ENCODE measurements at places on chromosomes 5 and 9. TPM values are rescaled to one million over a fixed set of nuclear protein-coding genes. Genes with fewer than 3 reads are reported as not detected.

Gene PCDHB12
- total RNA-seq: not detected

Gene ZNF622
- total RNA-seq: 36.7 TPM

Gene WNT8A
- total RNA-seq: not detected

Gene TEK
- not detected for total RNA-seq

Gene ENTREP1
- total RNA-seq: not detected

Gene CDC20B
- total RNA-seq: not detected

Gene PDGFRB
- 0.74 TPM for total RNA-seq

Gene POLR3G
- 24.0 TPM for total RNA-seq

Gene SH3RF2
- total RNA-seq: not detected

Gene PCDHA12
- not detected for total RNA-seq

- DNase-seq: no peak
These were observed 95.4 kb upstream of the PRDM9 start for GRCh38 chr5:23411994-23412393.

- no peak for DNase-seq
These were observed 41.5 kb downstream of the UBE2R2 start for GRCh38 chr9:33858423-33858822.

DNA sequence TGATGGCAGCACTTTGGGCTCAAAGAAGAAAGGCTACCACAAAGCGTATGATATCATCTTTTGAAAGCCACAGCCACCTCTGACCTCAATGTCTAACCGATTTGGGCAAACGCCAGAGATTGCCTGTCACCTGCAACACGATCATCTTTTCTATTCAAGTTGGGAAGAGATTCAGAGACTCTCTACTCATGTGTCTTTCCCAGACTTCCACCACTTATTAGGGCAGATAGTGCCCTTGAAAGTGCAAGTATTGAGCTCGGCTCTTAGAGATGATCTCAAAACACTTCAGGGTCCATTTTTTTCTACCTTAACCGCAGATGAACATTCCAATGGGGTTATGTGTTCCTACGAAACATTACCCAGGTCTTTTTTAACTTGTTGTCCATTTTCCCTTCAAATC, 213.7 kb downstream of the DRD1 start:
- no peak for DNase-seq

DNA sequence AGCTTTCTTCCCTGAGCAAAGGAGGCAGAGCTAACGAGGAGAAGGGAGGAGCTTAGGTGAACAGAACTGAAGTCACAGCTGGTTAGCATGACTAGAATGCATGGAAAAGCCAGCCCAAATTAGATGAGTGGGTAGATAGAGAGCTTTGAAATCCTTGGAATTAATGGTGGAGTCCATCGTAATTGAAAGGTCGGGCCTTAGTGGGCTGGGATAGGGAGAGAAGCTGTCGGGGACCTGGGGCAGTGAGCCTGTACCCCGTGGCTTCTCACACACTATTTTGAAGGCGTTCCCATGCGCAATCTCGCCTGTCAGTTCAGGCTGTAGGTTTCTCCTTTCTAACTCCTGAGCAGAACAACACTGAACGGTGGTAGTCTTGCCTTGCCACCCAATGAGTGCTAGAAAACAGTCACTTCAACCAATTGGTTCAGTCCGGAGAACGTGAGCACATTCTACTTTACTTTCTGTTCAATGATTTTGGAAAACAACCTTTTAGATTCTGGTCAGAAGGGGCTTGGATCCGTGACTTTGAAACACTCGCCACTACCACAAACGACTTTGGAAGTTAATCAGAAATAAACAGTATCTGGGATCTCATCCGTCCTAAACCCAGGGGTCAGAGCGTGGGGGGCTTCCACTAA, 655 bp upstream of the RAI14 start:
- DNase-seq: peak; percentile 24

- DNase-seq: no peak
These were observed 208.9 kb downstream of the CFAP90 start for GRCh38 chr5:7642029-7642428.

GRCh38 chr9:98193336-98193944, 1.0 kb upstream of the CORO2A start:
- DNase-seq: no peak

GRCh38 chr5:168916266-168916665, 337.1 kb upstream of the PANK3 start:
- no peak for DNase-seq

DNA sequence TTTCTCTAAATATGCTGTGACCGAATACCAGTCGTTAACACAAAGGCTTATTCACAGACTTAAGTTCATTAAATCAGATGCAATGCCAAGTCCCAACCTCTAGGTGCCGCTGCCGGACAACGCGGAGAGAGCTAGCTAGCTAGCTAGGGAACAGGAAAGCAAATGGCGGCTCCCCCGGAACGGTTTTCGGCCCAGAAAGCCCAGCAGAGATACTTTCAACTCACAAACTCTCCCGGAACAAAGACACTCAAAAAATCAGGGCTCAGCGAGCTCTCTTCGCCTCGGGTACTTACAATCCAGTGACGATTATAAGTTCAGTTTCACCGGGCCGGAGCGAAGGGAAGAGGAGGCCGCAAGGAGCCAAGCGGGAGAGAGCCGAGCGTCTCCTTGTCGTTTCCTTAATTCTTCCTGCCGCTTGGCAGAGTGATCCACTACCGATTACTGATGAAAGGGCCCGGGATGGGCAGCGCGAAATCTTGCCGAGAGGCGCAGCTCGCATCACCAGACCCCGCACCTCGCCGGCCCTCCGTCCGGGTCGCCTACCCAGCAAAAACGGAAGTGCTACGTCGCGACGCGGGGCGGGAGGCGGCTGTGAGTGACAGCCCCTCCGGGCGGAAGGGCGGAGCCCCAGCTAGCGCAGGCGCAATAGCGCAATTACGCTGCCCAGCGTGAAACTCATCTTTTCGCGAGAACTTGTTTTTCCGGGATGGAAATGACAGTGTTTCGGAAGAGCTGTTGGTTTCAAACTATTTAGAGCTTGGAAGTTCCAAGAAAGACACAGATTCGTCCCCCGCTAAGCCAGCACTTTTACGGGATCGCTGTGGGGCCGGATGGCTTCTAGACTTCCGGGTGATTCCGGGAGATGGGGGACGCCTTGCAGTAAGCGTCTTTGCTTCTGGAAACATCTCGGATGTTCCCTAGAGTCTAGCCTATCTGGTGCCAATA, at the start of gene TAF7:
Gene TAF7 (minus strand): TSS at position 560 of the 945 bp plus-strand sequence. CDS start 740 bp downstream, outside the sequence.
- peak; percentile 93 for DNase-seq

DNA sequence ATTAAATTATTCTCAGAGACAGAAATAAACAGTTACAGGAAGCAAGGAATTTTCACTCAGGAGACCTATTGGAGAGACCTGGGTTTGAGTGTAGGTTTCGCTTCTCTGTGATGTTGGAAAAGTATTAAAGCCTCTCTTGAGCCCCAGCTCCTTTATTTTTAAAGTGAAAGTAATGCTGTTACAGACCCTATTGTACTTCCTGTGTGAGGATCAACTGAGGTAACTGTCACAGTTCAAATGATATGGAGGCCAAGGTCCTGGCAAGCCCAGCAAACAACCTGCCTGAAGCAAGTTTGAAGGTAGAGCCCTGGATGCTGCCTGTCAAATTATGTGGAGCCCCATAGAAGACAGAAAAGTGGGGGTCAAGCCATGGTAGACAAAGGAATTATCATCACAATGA, 7.9 kb upstream of the HACD4 start:
- DNase-seq: no peak

GRCh38 chr5:16995372-16995771, 59.3 kb upstream of the MYO10 start:
- DNase-seq: no peak

- no peak for DNase-seq
These were observed 42.7 kb upstream of the LIFR start for GRCh38 chr5:38598994-38599617.

GRCh38 chr5:6950250-6950649, 237.0 kb downstream of the TENT4A start:
- peak; percentile 6 for DNase-seq

DNA sequence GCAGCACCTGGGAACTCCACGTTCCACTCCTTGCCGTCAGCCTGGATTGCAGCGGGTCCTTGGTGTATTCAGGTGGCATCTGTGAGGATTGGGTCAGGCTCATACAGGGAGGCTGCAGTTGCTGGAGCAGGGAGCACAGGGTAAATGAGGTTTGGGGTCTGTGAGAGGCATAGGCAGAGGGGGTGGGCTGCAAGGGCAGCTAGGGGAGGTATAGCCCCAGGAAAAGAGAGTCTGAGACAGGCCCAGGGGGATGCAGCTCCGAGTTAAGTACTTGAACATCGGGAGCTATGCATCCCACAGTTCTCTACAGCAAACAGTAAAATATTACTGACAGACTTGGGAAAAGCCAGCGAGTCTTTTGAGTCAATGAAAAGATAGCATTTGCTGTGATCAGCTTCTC, 101.6 kb downstream of the TRIO start:
- no peak for DNase-seq

- no peak for DNase-seq
These were observed 69.6 kb upstream of the PJA2 start for GRCh38 chr5:109479260-109479860.

DNA sequence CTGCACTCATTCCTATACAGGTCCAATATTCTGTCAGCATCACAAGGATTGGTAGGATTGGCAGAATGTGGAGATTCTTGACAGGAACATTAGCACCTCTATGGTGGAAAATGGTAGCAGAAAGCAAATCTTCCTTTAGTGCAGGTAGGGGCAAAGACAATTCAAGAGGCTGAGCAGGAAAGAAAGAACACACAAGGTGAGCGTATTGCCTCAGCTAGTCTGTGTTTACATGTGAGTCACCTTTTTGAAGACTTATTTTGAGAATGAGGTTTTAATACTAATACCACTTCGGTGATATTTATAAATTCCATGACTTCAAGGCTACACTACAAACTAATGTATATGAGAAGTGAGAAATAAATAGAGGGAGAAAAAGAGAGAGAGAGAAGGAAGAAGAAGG, 717.0 kb downstream of the BRINP1 start:
- no peak for DNase-seq

- no peak for DNase-seq
These were observed 71.4 kb upstream of the FBXW11 start for GRCh38 chr5:172077664-172078425.

DNA sequence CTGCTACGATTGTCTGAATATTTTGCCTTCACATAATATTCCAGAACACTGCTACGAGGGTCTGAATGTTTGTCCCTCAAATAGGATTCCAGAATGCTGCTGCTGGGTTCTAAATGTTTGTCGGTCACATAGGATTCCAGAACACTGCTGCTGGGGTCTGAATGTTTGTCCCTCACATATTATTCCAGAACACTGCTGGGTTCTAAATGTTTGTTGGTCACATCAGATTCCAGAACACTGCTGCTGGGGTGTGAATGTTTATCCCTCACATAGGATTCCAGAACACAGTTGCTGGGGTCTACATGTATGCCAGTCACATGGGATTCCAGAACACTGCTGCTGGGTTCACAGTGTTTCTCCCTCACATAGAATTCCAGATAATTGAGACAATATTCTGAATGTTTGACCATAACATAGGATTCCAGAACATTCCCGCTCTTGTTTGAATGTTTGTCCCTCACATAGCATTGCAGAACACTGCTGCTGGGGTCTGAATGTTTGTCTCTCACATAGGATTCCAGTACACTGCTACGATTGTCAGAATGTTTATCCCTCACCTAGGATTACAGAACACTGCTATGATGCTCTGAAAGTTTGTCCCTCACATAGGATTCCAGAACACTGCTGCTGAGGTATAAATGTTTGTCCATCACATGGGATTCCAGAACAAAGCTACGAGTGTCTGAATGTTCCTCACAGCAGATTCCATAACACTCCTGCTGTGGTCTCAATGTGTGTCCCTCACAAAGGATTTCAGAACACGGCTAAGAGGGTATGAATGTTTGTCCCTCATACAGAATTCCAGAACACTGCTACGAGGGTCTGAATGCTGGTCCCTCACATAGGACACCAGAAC, 201.8 kb downstream of the FOXD4L6 start:
- no peak for DNase-seq

- DNase-seq: no peak
These were observed 251.4 kb downstream of the CETN3 start for GRCh38 chr5:90158131-90158530.

DNA sequence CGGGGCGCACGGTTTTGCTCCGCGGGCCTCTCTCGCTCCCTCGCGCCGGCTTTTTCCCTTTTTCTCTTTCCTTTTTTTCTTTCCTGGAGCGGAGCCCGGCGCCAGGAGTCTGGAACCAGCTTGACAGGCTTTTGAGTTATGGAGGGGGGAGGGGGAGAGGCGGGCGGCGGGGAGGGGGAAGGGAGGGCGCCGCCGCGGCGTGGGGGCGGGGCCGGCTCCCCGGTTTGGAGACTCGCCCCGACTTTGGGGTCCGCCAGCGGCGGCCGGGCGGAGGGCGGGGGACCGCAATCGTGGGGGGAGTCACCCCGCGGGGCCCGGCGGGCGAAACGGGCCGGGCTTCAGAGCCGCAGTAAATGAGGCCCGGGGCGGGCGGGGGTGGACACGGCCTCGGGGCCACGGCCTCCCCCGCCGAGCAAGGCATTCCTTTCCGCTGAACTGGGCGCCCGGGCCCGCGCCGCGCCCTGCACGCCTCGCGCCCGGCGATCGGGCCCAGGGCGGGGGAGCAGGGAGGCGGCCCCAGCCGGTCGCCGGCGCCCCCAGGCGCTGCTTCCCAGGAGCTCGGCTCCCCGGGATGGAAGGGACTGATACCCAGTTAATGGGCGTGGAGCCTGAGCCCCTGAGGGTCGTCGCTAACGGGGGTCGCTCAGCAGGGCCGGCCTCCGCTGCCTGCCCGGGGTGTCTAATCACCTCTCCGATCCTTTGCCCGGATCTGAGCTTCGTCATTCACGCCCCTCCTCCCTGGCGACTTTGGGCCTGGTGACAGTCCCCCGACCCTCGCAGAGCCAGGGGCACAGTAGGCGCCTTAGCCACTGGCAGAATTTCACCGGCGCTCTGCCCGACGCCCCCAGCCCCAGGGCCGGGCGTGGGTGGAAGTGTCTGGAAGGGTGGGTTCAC, 138.1 kb downstream of the C9orf50 start:
- peak; percentile 53 for DNase-seq

DNA sequence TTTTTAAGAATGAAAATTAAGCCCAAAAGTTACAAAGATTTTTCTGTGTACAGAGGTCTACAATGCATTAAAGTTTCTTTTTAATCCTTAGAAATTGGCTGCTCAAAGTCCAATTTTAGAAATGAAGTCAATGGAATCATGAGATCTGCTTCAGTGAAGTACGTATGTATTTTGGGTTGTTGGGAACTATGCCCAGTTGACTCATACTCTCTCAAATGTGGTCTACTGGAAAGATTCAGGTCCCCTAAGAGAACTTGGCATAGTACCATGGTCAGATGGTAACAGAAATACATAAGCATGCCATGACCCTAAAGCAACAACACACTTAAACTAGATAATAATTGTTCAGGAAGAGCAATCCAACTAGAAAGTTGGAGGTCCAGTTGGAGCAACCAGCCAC, 23.0 kb downstream of the FBLL1 start:
- no peak for DNase-seq

DNA sequence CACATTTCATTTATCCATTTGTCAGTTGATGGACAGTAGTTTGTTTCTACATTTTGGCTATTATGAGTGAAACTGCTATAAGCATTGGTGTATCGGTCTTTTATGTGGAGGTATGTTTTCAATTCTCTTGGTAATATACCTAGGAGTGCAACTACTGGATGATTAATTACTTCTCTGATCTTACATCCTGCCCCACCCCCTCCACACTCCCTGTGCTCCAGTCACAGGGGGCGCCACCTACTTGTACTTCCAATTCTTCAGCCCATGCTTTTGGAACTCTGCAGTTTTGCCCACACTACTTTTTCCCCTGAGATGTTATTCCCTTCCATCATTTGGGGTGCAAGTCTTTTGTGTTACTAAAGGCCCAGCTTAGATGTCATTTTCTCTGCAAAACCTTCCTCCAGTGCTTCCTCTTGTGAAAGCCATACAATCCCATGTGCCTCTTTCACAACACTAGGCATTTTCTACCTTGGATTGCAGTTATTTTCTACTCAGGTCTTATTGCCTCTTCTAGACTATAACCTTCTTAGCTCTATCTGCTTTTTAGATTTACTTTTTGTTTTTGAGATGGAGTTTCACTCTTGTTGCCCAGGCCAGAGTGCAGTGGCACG, 42.1 kb downstream of the SEC61B start:
- DNase-seq: peak; percentile 71

All from activated CD8-positive, alpha-beta T cell treated with anti-CD3 and anti-CD28 coated beads for 36 hours (primary cell).